ENCODE measurements at places on chromosomes 3 and 15.

- no peak for DNase-seq
Observed at GRCh38 chr15:92448370-92448769, 54.7 kb downstream of the ST8SIA2 start.

- DNase-seq, result peak; percentile 78
Observed at GRCh38 chr3:63724987-63725386, 72.5 kb downstream of the SNTN start.

- DNase-seq, result peak; percentile 61
Observed at GRCh38 chr3:43752905-43753304, 62.2 kb downstream of the ABHD5 start.

DNA sequence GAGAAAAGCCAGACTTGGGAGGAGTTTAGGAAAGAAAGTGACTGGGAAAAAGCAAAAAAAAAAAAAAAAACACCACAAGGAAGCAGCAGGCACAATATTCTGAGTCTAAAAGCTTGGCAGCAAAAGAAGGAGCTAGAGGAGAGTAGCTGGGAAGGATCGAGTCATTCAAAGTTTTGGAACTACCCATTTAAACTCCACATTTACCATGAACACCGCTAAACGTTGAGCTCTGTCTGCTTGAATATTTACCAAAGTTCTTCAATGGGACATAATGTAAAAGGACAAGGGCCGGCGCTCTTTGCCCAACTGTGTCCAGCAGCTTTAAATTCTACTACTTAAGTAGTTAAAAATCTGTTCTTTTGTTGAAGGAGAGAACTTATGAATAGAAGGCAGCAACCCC is 481.9 kb downstream of the FOXP1 start:
- peak; percentile 45 for DNase-seq

DNA sequence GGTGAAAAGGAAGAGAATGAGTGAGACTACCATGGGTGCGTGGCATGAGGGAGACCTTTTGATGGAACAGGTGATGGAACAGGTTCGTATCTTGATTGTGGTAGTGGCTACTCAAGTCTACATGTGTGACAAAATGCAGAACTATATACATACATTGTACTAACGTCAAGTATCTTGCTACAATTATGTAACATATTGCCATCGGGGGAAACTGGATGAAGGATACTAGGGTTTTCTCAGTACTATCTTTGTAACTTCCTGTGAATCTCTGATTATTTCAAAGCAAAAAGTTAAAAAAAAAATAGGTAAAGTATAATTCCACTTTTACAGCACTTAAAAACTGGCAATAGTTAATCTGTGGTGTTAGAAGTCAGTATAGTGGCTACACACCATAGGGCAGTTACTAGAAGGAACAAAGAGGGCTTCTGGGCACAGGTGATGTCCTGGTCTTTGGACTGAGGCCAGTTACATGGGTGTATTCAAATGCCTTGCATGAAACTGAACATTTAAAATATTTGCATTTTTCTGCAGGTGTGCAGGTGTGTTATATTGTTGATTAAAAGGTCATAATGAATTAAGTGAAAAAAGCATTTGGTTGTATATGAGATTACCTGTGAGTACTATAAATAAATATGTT is 61.4 kb downstream of the LRRK1 start:
- DNase-seq, result no peak

DNA sequence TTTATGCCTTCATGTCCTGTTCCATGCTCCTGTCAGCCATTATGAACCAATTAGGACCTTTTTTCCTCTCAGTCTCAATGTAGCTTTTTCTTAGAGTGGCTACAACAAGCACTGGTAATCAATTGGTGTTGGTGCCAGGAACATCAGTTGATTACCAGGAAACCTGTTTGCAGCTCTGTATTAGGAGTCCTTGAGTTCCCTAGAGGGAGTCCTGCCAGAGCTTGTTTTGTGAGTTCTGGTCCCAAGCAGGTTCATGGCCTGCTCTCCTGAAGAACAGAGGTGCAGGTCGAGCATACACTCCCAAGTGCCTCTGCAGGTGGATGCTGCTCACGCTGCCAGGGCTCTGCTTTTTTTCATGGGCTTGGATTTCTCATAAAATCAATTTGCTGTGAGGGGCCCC is 137.9 kb upstream of the PRR23C start:
- no peak for DNase-seq

DNA sequence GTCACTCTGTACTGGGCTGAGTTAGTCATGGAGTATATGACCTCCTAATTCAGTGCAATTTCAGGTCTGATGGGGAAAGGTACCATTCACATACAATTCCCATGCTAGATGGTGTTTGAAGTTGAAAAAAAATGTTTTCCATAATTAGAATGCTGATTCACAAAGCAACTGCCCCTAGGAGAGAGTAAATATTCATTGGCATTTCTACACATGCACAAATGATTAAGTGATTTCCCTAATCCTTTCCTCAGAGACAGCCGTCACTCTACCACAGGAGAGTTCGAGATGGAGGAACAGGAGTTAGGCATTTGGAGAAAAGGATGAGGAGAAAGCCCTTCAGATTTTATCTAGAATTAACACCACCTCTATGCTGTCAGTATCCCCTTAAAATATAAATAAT is 32.5 kb downstream of the GADL1 start:
- no peak for DNase-seq

DNA sequence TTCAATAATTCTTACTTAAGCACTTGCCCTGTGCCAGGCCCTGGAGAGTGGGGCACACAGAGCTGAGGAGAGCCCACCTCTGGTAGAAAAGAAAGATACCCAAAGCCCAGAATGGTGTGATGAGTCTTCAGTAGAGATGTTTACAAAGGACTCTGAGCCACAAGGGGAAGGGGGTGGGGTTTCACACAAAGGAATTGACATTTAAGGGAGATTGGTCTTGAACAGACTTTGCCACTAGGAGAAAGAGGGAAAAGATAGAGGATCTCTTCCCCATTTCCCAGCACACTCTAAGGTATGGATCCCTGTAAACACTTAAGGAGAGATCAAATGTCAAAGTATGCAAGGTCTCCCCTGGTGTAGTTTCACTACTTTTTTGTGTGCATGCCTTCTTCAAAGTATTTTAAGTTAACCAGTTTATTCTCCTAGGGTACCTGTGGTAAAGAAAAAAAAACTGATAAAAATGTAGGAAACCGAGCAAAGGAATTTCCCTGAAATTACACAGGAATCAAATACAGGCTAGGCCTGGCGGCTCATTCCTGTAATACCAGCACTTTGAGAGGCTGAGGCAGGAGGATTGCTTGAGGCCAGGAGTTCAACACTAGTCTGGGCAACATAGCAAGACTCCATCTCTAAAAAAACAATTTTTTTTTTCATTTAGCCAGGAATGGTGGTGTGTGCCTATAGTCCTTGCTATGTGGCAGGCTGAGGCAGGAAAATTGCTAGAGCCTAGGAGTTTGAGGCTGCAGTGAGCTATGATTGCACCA is 117.6 kb upstream of the SKOR1 start:
- DNase-seq, result no peak

DNA sequence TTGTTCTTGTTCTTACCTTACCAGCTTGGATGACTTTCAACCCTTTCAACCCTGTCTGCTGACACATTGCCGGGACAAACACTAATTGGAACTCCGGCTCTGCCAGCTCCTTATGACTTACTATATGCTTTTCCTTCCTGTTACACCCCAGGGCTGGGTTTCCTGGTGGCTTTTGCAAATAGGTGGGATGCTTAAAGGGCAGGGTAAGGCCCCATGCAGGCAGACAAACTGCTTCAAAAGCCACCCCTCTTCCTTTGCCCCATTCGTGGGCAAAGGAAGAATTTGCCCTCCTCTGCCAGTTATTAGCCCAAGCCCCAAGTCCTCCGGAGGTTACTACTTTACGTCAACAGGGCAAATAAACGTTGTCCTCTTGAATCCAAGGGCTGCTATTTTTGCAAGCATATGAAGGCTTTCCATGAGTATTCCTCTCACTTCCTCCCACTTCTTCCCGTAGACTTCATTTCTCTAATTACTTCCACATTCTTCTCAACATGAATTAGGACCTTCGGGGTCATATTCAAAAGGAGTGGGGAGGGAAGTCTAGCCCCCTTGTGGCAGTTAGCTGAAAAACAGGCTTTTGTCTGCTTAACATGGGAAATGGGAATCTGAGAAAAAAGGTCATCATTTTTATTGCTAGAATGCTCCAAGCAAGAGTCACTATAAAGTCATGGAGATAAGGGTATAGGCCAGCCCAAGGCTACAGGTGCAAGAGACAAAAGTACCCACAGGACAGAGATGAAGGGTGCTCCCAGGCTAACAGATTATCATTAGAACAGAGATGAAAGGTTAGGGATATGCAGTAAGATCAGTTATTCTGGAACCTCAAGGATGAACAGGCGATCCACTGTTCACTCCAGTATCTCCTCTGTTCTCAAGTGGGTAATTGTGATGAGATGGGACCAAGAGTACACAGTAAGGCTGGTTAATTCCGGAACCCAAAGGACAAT is 56.3 kb upstream of the FSTL1 start:
- peak; percentile 71 for DNase-seq

DNA sequence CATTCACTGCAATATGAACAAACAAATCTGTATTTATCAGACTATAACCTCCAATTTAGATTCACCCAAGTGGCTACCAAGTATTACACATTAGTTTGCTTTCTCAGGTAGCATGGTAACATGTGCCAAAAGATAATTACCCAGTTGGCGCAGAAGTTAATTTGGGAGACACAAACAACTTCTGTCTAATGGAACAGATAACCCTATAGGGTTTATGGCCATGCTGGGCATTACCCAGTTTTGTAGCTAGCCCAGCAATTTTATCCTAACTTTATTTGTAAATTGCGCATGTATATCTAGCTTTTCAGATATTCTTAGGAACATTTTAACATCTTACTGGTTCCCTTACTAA is 780 bp downstream of the RPL22L1 start:
- DNase-seq, result no peak

GRCh38 chr3:178551916-178552321 is 15.7 kb downstream of the KCNMB2 start:
- DNase-seq, result peak; percentile 53

DNA sequence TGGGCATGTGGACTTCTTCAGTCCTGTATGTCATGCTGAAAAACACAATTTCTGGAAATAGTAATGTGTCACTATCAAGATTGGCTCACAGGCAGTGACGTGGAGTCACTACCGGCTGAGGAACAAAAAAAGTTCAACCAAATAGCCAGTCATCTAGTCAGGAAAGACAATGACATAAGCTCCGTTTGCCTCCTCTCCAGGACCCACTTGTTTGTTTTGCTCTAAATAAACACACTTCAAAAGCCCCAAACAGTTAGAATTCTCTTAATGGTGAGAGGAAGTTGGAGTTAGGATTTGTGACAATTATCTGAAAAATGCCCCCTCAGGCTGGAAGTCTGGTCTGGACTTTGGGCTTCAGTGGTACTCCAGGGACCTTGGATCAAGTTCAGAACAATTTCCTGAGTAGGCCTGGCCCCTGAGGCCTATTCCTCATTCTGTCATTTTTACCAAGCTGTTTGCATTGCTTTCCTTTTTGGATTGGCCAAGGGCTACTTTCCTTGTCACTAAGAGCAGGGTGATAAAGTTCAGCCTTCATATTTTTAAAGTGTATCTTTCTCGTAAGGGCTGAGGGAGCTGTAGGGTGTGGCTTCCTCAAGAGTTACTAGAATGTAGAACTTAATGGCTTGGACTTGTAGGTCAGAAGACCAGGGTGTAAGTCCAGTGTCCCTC is 98.9 kb downstream of the EOMES start:
- peak; percentile 86 for DNase-seq

GRCh38 chr3:30457726-30458125 is 148.7 kb upstream of the TGFBR2 start:
- DNase-seq, result no peak

DNA sequence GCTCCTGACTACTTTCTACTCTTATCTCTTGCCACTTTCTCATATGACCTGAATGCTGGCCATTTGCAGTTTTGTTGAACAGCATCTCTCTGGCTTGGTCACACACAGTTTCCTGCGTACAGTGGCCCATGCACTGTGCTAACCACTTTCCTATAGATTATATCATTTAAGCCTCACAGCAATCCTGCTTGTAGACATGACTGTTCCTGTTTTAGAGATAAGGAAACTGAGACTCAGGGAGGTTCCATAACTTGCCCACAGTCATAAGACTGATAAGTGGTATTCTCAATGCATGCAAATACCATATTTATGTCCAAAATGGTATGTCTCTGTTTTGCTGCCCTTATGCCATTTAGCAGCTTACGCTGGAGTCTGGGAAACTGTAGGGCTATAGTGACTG is 229.5 kb downstream of the NR1D2 start:
- no peak for DNase-seq

DNA sequence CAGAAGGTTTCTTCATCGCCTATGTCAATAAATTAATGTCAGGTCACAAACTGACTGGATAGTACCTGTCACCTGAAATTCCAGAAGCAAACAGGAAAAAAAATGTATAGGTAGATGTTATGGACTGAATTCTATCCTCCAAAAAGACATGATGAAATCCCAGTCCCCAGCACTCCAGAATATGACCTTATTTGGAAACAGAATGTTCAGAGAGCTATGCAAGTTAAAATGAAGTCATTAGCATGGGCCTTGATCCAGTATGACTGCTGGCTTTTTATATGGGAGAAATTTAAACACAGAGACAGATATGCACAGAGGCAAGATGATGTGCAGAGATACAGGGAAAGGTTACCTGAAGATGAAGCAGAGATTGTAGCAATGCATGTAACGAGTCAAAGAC is 953.4 kb downstream of the ZPLD1 start:
- peak; percentile 55 for DNase-seq

DNA sequence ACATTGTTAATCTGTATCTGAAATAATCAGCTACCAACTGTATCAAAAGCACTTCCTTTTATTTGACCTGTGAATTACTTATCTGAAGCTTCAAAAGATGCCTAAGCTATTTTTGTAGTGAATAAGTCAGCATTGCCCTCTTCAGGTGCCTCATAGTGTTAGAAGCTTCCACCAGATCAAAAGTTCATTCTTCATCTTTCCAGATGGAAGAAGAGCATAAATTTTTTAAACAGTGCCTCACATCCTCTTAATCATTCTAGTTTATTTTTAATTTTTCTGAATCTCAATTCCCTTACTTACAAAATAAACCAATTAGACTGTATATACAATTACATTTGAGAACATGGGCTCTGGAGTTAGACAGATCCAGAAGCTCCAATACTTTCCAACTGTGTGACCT is 65.0 kb downstream of the MYO5A start:
- DNase-seq, result peak; percentile 22

All from M059J (cell line).